Caki2 (cell line): ENCODE measurements at places on chromosomes 1 and 21.

DNA sequence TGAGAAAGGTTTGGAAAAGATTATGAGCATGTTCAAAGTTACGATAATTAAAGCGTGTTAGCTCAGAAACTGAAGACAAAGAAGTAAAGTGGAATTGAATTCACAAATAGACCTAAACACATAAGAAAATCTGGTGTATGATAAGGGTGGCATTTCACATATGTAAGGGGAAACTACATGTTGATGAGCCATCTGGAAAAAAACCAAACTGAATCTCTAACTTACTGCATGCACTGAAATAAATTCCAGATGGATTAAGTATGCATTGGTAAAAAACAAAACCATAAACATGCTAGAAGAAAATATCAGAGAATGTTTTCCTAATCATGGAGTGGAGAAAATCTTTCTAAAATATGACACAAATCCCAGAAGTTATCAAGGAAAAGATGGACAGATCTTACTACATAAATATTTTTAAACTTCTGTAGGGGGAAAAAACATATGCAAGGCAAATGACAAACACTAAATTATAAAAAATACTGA is 34.0 kb upstream of the CTPS1 start:
- DNase-seq = no peak

- no peak for DNase-seq
Observed at GRCh38 chr1:207750631-207751305, 1.1 kb upstream of the CD46 start.

DNA sequence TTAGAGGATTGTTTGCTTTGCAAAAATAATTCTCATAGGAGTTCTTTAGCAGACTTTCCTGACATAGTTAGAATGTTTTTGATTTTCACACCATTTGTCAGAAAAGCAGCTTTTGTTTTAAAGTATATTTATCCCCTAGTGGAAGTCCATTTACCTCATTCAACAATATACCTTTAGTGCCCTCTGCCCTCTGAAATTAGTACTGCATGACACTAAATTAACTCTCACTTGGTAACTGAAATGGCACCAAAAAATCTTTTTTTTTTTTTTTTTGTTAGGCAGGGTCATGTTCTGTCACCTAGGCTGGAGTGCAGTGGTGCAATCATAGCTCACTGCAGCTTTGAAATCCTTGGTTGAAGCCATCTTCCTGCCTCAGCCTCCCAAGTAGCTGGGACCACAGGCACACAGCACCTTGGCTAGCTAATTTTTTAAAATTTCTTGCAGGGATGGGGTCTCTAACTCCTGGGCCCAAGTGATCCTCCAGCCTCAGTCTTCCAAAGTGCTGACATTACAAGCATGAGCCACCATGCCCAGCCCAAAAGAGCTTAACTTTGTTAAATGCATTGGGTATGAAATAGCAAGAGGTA is 13.6 kb downstream of the LRRC42 start:
- DNase-seq = no peak

GRCh38 chr1:240612811-240613210 is 856 bp upstream of the GREM2 start:
- DNase-seq = no peak

DNA sequence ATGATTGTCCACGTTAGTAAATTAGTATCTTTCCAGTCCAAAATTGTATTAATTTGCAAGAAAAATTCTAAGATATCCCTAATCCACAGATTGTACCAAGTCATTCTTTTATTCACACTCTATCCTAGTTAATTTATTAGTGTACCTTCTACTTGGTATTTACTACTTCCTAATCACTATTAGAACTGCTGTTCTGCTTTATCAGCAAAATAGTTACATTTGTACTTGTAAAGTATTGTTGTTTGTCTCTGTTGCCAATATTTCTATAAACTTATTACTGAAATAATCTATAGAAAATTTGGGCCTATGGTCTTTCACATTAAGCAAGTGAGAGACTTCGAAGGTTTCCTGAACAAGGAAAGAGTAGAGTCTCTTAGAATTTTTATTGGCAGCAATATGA is 5.6 kb upstream of the CRP start:
- no peak for DNase-seq

DNA sequence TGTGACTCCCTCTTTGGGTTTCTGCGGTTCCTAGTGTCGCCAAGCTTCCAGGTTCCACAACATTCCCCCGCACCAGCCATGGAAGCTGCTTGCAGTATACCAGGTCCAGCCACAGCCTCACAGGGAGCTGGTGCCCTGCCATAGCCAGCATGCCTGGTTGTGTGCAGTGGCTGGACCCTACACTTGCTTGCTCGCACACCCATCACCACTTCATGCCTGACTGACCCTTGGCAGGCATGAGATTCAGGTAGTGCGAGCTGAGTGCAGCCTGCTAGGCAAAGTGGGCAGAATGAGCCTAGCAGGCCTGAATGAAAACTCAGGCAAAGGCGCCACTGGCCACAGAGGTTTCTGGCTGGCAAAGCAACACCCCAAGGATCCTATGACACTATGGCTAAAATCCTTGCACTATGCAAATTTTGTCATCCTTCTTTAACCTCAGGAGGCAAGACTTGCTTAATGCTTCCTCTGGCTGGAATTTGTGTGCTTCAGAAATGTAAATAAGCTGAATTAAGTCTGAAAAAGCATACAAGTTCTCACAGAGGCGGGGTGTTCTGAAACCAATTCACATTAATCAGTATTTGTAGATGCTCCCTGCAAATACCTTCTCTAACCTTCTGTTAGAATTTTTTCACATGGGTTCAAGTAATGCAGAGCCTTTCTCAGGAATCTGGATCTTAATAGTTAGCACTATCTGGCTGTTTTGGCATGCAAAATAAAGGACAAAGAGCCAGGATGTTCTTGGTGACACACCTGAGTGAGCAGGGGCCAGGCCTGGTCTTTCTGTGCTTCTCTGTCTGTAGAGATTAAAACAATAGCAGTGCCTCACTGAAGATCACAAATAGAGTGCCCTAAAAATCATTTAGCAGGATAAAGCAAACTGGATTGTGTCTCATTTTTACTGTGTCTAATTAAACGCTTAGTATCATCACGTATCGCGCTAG is 256.9 kb downstream of the GPATCH2 start:
- DNase-seq = no peak

DNA sequence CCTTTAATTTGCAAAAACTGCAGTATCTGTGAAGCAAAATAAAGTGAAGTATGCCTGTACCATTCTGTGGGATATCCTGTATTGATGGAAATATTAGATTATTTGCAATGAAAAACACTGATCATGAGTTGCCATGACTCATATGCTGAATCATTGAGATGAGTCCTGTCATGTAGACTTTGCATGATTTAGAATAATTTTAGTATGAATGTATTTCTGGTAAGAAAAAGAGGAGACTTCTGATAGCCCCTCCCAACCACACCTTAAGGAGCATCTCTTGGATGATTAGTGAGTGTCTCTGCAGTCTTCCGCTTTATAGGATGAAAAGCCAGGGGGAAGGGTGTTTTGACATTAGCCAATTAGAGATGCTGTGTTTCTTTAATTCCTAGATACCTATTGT is 55.2 kb upstream of the PTGS2 start:
- DNase-seq = no peak

GRCh38 chr1:53174971-53175913 is 21.4 kb upstream of the CPT2 start:
- no peak for DNase-seq

DNA sequence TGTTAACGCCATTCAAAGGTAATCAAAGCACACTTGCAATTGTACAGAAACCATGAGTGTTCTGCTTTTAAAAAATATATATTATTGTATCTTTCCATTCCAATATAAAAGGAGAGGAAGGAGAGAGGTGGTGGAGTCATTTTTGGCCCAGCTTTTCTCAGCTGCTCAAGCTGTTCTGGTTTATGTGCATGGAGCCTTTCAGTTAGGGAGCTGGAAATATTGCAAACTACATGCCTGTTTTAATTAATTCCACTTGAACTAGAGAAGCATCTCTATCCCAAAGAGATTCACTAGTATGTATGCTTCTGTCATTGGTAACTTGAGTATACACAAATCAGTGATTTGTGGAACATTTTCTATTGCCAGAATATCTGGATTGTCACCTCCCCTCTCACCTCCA is 28.5 kb upstream of the C1orf105 start:
- DNase-seq = no peak
